Calu3 (cell line): ENCODE measurements at places on chromosomes 12 and 14.

- no peak for DNase-seq
These were observed 240.5 kb downstream of the C12orf75 start for GRCh38 chr12:105570944-105571343.

DNA sequence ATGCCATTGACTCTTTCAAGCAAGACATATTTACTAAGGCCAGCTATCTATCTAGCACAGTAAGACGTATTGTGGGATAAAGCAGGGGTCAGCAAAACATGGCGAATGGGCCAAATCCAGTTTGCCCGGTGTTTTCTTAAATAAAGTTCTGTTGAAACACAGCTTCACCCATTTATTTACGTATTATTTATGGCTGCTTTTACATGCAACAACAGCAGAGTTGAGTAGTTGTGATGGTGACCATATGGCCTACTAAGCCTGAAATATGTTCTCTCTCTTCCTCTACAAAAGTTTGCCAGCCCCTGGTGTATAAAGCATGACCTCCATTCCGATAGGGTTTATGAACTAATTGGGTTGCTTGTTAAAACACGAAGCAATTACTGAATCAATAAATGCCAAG is 322.1 kb downstream of the CCDC91 start:
- DNase-seq: no peak

DNA sequence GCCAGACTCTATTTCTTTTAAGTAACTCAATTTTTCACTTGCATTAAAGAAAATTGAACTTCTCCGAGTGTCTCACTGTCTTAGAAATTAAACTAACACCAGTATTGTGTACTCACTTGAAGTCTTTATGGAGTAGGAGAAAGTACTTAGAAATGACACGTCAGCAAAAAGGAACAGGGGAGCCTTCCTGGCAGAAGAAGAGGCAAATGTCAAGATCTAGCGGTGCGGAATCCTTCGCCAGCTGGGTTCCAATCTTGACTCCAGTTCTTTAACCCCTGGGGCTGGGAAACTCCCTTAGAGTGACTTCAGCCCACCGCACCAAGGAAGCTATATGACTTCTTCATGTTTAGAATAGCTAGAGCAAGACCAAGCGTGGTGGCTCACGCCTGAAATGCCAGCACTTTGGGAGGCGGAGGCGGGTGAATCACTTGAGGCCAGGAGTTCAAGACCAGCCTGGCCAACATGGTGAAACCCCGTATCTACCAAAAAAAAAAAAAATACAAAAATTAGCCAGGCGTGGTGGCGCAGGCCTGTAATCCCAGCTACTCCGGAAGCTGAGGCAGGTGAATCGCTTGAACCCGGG is 34.4 kb downstream of the WBP11 start:
- DNase-seq: no peak

DNA sequence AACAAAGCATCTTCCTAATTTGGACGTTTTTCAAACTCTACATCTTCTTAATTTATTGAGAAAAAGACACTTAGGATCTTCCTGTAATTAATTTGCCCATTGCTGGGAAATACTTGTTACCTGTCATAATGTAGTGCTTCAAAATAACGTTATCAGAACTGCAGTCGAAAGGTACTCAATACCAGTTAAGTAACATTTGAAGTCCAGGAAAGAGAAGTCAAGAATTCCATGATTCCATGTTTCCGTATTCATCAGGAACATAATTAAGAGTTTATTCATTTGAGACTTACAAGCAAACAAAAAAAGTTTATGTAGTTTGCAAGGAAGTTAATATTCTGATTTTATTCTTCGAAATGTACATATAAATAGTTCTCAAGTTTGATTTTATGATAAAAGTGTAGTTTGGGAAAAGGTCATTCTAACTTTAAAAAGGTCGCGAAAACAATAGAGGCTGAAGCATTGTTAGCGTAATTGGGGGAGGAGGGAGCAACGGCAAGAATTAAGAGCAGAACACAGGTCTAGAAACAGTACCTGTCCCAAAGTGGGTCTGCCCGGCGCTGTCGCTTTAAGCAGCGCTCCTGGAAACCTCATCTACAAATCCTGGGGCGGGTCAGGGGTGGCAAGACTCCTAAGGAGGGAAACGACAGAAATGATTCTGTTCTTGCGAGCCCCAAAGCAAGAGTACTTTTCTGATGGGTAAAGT is 1.2 kb upstream of the KCNMB4 start:
- no peak for DNase-seq

GRCh38 chr12:2410496-2410895 is 357.7 kb downstream of the CACNA1C start:
- DNase-seq: no peak

DNA sequence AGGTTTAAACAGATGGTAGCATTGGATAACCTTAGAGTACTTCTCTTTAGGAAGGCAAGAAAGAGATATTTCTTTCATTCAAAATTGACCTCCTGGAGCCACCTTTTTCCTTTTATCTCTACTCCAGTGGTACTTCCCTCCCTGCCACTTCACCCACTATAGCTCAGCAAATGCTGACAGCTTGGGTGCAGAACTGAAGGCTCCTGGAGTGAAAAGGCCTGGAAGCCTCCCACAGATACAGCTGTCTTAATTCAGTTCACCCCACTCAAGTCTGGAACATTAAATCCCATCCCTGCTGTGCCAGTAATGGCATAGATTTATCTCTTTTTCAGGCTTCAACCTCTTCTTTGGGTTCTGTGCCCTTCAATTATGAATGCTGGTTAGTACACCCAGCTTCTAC is 140.3 kb downstream of the NEDD1 start:
- no peak for DNase-seq

DNA sequence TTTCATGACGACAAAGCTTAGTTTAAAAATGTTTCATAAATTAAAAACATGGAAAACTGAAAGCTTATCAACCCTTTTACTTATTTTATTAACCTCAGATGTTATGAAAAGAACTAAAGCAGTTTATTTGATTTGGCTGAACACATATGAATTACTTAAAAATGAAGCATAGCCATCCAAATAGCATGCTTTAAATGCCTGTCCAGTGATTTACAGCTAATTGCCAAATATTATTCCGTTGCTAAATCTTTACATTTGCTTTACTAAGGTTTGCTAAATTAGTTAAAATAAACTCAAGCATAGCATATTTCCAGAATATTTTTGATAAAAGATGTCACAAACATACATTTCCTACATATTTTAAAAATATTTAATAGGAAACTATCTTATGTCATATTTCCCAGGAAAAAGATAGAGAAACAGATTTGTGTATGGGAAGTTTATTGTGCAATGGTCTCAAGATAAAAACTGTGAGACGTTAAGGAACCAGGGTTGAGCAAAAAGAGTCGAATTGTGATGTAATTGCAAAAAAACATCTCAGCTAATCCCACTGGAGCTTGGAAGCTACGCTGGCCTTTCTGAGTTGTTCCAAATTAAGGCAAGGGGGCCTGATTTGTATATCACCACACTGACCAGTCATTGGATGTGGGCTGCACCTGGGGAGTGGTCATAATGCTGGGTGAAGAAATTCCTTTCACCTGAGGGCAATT is 25.8 kb downstream of the GPR135 start:
- DNase-seq: no peak

- peak; percentile 54 for DNase-seq
These were observed 17.0 kb downstream of the ZDHHC22 start for GRCh38 chr14:77124345-77125280.

- DNase-seq: no peak
These were observed 3.2 kb upstream of the NUMB start for GRCh38 chr14:73461478-73462047.
